Activated T-cell treated with anti-CD3 and anti-CD28 coated beads for 24 hours (primary cell): ENCODE measurements at places on chromosomes 16 and 17.
A peak's percentile ranks its signal among the peaks of the same experiment; 100 is the strongest.

DNA sequence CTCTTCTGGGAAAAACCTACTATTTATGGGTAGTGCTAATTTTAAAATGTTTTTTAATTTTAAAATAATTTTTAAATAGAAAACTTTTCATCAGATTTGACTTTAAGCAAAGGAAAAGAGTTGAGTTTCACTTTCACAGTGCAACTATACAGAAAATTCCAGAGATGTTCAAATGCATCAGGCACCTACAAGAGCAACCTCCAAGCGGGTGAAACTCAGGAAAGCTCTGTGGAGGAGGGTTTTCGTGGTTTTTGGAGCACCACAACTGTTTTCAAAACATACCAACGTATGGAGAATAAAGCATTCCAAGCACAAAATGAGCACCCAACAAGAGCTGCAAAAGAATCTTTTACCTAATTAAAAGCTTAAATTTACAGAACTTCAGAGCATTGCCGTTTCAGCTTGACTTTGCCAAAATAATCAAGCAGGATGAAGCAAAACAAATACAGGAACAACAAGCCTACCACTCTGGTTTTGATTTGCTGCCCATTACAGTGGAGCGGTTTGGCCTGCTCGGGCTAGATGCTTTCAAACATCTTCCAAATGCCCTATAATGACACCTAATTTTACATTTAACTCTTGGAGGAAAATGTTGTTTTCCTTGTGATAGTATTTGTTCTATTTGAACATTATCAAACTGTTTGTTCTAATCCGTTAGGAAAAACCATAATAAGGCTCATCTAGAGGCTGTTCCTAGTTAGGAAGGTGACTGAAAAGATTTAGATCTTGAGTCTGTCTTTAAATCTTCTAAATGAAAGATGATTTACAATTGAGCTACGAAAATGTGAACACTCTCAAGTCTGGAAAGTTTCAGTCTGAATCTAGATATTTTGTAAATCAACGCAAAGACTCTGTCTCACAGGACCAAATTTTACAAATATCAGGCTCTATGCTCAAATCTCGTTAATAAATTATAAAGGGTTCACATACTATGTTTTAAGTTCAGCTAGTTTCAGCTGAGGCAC lies 34.5 kb downstream of the NACA2 start:
- no peak for DNase-seq

GRCh38 chr17:81927152-81927652 lies 333 bp downstream of the MAFG start:
- no peak for DNase-seq

DNA sequence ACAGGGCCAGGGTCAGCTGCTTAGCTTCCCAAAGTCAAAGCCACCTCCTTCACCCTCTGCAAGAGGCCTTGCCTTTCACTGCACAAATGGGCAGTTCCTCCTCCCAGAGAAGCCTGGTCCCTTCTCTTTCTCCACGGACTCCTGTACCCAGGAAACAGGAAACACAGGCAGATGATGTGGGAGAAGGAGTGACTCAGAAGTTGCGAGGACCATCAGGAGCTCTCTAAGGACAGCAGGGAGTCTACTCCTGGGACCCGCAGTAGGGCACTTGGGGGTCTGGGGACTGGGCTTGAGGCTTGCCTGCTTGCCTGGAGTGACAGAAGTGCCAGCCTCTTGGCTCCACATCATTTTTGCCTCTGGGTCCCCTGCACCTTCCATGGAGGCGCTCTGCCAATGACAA lies 47.4 kb upstream of the KSR1 start:
- no peak for DNase-seq

GRCh38 chr17:38867968-38868816 lies 1.7 kb upstream of the LASP1 start:
- no peak for DNase-seq

DNA sequence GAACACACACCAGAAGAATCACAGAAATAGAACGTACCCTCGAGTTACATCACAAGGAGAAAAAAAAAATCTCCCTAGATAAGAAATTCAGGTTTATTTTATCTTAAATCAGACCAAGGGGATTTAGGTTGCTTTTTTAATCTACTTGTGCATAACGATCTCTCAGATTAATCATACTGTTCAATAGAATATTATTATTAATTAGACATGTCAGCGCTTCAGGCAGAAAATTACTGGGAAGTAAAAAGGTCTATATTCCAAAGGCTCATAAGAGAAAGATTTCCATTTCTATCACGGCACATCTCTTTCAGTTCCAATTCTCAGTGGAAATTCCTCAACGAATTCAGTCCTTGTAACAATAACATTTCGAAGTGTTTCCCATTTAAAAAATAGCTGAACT lies 77.7 kb upstream of the PSMD7 start:
- DNase-seq = no peak

- DNase-seq = no peak
Measured at GRCh38 chr17:77560841-77561240, 397.7 kb upstream of the TNRC6C start.

DNA sequence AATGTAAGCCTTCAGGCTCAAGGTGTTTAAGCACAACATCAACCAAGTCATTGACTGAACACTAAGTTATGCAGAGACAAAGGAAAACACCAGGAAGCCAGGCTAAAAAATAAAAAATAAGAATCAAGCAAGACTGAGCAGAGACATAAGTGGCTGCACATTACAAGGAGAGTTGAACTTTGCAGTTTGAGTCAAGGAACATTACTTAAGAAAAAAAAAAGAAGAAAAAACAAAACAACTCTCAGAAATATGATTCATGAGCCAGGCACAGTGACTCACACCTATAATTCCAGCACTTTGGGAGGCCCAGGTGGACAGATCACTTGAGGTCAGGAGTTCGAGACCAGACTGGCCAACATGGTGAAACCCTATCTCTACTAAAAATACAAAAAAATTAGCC lies 168.1 kb downstream of the C16orf95 start:
- DNase-seq = no peak

GRCh38 chr17:46949291-46950174 lies 26.6 kb downstream of the GOSR2 start:
- DNase-seq = no peak

DNA sequence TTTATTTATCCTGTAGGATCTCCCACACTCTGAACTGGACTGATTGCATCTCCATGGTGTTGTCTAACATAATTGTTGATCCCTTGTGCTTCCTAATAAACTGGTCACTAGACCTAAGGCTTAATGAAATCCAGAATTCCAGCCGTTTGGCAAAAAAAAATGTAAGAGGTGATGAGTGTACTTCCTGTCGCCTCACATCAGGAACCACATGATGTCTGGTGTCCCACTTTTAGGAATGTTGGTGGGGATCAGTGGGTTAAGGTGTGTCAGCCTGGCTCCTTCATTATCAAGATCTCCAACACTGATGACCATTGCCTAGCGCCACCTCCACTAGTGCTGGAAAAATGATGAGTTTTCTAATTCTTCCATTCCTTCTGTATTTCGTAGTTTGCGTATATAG lies 18.6 kb upstream of the LONP2 start:
- DNase-seq = no peak

- DNase-seq = no peak
Measured at GRCh38 chr16:62829084-62829483, 792.8 kb upstream of the CDH8 start.

DNA sequence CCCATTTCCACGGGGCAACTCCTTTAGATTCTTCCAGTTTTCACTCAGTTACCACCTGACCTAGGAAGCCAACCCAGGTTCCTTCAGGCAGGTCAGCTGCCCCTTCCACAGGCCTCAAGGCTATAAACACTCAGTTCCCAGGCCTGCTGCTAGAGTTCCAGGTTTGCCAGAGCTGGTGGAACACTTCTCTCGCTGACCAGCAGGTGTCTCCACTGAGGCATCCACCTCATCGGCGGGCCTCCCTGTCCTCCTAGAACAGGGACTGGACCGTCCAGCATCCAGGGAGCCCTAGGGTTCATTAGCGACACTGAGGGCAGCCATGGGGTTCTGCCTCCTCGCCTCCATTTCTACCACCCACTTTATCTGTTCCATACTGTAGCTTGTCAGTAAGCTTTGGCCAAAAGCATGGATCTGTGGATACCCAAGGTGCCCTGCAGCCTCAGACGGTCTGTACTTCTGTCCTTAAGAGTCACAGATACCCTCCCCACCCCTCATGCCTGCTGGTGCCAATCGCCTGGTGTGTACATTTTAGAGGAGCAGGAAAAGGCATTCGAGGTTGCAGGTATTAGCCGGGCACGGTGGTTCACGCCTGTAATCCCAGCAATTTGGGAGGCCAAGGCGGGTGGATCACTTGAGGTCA lies 29.0 kb downstream of the PIMREG start:
- peak; percentile 62 for DNase-seq

GRCh38 chr17:40317345-40317873 lies 8.4 kb downstream of the RARA start:
- DNase-seq = no peak

DNA sequence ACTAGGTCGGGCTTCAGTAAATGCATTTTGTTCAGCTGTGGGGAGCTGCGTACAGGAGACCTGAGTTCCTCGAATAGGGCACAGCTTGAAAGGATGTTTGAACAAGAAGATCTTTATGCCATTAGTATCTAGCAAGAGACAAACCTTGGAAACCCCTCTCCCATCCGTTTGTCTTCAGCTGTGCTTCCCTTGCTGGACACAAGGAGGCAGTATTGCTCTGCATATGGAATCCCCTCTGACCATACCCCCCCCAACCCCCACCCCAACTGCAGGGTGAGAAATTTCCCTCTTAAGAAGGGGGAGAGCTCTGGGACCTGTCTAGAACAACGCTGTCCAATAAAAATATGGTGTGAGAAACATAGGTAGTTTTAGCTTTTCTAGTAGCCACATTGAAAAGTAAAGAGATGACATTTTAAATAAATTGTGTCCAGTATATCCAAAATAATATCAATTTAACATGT lies 1.6 kb downstream of the MRM1 start:
- peak; percentile 63 for DNase-seq

DNA sequence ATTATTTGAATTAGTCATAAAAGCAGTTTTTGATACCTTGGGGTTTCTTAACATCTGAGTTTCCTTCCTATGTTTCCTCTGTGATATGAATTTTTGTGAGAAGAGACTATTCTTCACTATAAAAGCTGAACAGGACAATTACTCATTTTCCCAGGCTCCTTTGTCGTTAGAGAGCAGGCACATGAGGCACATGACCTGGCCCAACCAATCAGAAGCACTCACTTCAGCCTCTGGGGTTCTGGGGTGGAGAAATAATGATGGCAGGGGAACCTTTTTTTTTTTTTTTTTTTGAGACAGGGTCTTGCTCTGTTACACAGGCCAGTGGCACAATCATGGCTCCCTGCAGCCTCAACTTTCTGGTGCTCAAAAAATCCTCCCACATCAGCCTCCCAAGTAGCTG lies 145.5 kb upstream of the ASIC2 start:
- no peak for DNase-seq

- peak; percentile 42 for DNase-seq
Measured at GRCh38 chr17:42221886-42222745, 27.8 kb upstream of the GHDC start.

DNA sequence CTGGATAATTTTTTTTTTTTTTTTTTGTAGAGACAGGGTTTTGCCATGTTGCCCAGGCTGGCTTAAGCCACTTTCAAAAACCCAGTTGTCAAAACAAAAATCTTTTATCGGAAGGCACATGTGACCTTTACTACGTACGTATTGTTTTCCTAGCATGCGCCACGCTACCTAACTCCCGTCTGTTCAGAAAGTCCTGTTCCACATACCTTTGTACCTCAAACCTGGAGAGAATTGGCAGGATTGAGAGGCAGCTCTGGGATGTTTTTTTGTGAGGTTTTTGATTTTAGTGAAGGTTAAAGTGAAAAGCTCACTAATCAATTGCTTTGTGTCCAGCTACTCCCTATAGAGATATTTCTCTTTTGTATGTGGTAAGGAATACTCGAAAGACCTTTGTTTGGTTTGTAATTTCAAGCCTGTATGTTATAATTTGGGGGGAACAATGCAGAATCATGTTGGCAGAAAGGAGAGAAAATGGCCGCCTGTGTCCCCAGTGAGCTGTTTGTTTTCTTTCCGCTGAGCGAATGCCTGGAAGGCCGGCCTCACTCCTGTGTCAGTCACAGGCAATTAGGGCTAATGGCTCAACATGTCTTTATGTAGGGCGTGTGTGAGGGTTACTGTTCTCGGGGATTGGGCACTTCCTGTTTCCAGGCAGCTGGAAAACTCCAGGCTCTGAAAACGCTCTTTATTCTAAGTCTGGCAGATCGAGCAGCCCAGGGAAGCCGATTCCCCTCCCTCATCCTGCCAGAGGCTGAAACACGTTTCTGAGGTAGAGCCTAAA lies 60.8 kb upstream of the CLEC18A start:
- DNase-seq = no peak

DNA sequence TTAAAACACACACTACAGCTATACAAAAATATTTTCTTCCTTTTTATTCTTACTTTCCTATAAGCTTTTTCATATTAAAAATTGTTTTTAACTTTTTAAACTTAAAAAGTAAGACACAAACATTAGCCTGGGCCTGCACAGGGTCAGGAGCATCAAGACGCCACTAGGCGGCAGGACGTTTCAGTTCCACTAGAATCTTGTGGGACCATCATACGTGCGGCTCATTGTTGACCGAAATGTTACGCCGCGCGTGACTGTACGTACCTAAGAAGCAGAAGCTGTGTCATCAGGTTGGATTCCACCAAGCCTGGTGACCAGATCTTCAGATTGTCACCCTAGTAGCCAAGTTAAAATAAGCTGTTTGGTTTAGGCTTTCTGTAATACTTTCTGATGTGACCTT lies 47.1 kb downstream of the USP10 start:
- no peak for DNase-seq

GRCh38 chr16:65500919-65501318 lies 379.1 kb upstream of the CDH11 start:
- DNase-seq = no peak

DNA sequence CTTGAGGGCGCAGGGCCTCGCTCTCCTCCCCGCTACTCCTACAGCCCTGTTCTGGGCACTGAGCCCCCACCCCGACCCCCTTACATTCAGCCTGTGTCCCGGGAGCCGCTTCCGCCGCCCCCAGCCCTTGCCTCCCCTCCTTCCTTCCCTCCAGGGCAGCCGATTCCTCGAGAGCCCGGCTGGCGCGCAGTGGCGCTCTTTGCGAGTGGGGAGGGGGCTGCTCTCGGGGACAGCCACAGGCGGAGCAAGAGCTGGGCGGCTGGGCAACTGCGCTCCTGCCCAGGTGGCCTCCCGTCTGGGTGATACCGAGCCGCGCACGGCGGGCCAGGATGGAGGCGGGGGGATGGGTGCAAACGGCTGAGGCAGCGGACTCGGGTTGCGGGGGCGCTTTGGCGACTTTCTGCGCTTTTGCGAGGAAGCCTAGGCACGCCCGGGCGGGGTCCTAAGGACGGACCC lies 1.2 kb downstream of the MMP15 start:
- no peak for DNase-seq

- no peak for DNase-seq
Measured at GRCh38 chr17:29624586-29624985, 1.9 kb upstream of the CORO6 start.
